ENCODE measurements at places on chromosomes 2 and 18.

DNA sequence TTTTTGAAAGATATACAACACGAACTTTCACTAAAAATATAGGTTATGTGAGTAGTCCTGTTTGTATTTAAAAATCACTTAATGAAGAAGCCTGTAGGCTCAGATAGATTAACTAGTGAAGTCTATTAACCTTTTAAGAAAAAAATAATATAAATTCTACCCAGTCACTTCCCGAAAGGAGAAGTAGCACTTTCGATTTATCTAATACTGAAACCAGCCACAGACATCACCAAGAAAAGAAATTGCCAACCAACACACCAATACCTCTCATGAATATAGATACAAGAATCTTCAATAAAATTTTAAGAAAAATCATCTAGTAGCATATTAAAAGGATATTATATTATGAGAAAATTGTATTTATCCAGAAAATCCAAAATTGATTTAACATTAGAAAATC lies 160.5 kb downstream of the GALNT13 start:
- no peak for DNase-seq

GRCh38 chr2:141151611-141152286 lies 979.1 kb downstream of the LRP1B start:
- no peak for DNase-seq

- peak; percentile 55 for DNase-seq
Observed at GRCh38 chr2:169507698-169508097, 1.8 kb upstream of the KLHL41 start.

- DNase-seq = no peak
Observed at GRCh38 chr18:45826084-45826483, 609 bp downstream of the SIGLEC15 start.

DNA sequence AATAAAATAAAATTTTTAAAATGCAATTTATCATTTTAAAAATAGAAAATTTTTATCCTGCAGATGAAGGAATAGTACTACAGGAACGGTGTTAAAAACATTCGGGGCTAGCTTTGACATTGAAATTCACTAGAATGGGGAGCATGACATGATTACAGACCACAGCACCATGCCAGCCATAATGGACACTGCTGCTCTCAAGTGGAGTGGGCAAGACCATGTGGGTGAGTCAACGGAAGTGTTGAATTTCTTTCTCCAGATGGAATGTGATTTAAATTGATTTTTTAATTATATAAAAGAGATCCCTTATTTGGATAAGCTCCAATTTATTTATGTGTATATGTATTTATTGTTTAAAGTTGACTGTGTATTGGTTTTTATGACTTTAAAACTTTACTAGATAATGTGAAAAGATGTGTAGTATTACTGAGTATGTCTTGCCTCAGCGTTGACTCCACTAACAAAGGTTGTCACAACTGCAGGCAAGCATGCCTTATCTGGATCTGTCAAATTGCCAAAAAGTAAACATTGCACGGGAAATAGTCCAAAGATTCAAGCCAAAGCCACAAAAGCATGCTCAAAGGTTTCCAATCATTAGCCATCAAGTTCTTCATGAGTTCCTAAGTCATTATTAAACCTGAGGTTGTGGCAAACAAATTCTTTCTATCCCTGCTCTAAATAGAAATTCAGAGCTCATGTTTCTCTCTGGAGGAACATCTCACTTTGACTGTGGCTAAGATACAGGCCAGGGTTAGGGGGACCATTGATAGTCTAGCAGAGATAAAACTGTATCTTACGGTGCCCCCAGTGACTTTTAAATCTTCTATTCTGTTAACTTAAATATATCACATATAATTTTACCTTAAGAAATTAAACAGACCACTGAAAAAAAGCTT lies 536.9 kb downstream of the TMX3 start:
- DNase-seq = peak; percentile 99

GRCh38 chr18:13137670-13138419 lies 80.7 kb upstream of the LDLRAD4 start:
- no peak for DNase-seq

GRCh38 chr2:203346612-203347011 lies 18.4 kb downstream of the ABI2 start:
- no peak for DNase-seq

DNA sequence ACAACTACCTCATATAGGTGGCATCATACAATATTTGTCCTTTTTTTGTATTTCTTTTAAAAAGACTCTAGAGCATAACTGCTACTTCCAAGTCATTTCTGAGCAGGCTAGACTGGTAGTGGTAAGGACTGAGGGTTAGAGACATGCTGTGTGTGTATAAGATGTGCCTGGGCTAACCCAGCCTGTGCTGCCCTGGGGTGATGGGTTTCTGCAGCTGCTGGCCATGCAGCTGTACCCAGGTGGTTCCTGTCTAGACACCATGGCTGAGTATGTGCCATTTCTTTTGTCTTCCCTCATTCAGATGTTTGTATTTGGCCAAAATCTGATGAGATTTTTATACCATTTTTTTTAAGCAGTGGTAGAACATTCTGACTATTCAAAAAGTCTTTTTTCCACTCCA lies 40.0 kb downstream of the MERTK start:
- no peak for DNase-seq

- no peak for DNase-seq
Observed at GRCh38 chr2:224259831-224260230, 142.1 kb downstream of the FAM124B start.

All from HFFc6 (cell line).